Activated T-helper 1 cell treated with anti-CD3 and anti-CD28 coated beads, Interleukin-12 subunit alpha, Interleukin-12 subunit beta, Interleukin-2, Interleukin-4 antibody, amounts not matched to agents 30 ng/mL and 10 ng/mL and 1 ng/mL, durations not matched to agents 14 hours and 24 hours and 36 hours (primary cell): ENCODE measurements at places on chromosomes 1 and 21. TPM values are rescaled to one million over a fixed set of nuclear protein-coding genes. Genes with fewer than 3 reads are reported as not detected.

- DNase-seq: no peak
Measured at GRCh38 chr1:212938846-212939245, 11.5 kb upstream of the VASH2 start.

DNA sequence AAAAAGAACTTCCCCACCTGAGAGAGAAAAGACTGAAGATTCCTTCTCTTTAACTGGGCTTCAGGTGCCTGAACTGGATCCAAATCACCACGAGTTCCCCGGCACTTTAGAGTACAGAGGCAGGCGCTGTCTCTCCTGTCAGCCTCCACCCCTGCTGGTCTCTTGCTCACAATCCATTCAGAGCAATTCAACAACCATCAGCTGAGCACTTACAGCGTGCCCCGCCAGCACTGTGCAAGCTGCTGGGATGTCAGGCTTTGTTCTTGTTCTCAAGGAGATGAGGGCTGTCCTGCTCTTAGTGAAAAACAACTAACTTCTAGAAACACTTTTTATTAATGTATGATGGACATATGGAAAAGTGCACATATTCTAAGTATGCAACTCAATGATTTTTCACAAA is 68.7 kb upstream of the VAMP3 start:
- no peak for DNase-seq

CD1E gene
- not detected in 2 replicates for total RNA-seq

- no peak for DNase-seq
Measured at GRCh38 chr1:1235016-1235744, 3.1 kb downstream of the B3GALT6 start.

- DNase-seq: no peak
Measured at GRCh38 chr1:42004860-42005259, 86.1 kb upstream of the HIVEP3 start.

GRCh38 chr1:3906672-3907020 is 6.6 kb upstream of the C1orf174 start:
- no peak for DNase-seq

DNA sequence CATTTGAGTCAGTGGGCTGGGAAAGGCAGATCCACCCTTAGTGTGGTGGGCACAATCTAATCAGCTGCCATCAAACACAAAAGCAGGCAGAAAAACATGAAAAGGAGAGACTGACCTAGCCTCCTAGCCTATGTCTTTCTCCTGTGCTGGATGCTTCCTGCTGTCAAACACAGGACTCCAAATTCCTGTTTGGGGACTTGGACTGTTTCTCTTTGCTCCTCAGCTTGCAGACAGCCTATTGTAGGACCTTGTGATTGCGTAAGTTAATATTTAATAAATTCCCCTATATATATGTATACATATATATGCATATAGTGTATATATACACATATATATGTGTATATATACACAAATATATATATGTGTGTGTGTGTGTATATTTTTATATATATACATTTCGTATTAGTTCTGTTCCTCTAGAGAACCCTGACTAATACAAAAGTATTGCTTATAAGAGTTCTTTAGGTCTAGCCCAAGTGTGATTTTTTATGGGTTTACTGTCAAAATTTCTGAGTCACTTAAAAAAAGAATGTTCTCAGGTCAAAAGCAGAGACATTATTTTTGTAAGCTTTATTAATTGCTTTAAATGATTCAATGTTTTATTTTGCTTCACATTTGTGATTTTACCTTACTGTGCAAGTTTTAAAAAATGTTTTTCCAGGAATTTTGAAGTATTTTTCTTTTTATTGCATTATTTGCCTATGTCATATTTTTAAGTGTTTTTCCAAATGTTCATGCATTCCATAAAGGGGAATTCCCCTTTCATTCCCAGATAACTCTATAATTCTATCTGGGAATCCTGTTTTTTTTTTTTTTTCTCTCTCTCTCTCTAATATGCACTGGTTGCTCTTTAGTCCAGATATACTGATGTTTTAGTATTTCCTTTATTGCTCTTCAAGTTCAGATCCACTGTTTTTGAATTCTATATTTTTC is 92.1 kb upstream of the ADAMTS5 start:
- no peak for DNase-seq

SYPL2 gene
- not detected in 2 replicates for total RNA-seq

PEAR1 gene
- total RNA-seq: 0.36 and 0.51 TPM in 2 replicates

PROK1 gene
- not detected in 2 replicates for total RNA-seq

- DNase-seq: no peak
Measured at GRCh38 chr1:205582046-205582445, 49.8 kb downstream of the ELK4 start.

PALMD gene
- total RNA-seq: not detected in 2 replicates

ZNF436 gene
- 4.6 TPM in 2 replicates for total RNA-seq

GRCh38 chr21:46193829-46194373 is 9.6 kb upstream of the SPATC1L start:
- DNase-seq: no peak

GRCh38 chr1:159291424-159291823 is 10.7 kb upstream of the FCER1A start:
- DNase-seq: no peak

CELA2B gene
- not detected in 2 replicates for total RNA-seq

- DNase-seq: no peak
Measured at GRCh38 chr1:78492386-78492950, 1.7 kb downstream of the PTGFR start.

DNA sequence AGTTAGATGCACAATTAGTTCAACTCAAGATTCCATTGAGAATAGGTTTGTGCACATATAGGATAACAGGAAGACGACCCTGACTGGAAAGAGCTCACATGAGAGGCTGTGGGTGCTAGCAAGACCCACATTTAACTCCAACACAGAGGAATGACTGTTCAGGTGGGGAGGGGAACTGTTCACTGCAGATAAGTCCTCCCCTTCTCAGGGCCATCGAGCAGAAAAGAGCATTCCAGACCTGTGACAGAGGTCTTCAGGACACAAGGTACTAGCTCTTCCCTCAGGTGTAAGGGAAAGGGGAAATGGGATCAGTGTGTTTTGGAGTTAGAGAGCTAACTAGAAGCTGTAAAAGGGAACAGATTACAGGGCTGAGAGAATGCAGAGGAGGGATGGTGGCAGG is 8.7 kb downstream of the PTGER3 start:
- DNase-seq: no peak

DNA sequence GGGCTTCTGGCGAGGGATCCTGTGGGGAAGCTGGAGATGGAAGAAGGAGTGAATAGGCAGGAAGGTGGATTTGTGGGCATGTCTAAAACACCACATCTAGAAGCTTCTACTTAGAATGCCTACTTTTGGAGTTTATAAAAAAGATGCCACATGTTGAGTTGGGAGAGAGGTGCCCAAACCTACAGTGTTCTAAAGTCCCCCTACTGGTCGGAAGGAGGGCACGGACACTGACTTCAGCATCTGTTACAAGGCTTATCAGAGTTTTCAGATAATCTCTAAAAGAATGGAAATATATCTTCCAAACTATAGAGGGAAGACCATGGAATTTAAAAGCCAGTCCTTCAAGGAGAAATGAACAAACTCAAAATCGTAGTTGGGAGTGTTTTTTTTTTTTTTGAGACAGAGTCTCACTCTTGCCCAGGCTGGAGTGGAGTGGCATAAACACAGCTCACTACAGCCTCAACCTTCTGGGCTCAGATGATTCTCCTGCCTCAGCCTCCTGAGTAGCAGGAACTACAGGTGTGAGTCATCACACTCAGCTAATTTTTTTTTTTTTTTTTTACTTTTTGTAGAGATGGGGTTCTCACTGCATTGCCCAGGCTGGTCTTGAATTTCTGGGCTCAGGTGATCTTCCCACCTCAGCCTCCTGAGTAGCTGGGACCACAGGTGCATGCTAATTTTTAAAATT is 14.8 kb downstream of the IBA57 start:
- DNase-seq: no peak

FCGR3A gene
- total RNA-seq: not detected in 2 replicates

DNA sequence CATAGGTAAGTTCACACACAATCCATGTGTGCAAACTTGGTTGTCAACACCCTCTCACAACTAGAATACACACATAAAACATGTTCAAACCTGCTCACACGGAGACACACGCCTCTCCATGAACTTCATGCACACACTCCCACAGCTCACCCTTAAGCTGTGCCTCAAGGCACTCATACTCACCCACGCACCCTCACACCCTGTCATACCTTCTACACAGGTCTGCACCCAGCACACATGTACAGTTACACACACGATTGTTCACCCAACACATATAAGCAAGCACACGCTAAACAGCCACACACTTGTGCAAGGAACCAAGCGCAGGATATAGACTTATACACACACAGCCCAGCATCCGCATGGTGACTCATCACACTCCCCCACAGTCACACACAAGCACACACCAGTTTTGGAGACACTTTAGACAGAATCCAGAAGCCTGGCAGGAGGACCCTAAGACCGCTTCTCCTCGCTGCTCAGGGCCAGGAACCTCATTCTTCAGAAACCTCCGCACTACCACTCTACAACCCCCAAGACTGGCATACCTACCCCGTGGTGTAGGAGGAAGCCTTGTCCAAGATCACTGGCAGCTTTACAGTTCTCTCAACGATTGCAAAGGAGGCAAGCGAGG is 58.7 kb upstream of the ZC3H12A start:
- no peak for DNase-seq

GRCh38 chr1:54575161-54575560 is 27.1 kb downstream of the ACOT11 start:
- no peak for DNase-seq

DNA sequence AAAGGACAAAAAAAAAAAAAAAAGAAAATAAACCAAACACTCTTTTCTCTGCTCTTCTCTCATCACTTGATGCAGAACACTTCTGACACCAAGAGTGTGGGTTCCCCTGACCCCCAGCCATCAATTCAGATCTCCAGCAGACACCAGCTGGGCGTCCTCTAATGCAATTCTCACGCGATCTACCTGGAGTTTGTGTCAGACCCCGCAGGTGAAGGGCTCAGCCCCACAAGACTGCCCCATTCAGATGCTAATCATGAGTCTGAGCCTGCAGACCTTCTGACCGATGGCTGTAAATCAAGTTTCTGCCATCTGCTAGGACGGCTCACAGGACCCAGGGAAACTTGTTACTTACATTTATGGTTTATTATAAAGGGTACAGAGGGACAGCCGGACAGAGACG is 133.6 kb upstream of the C1orf174 start:
- no peak for DNase-seq

- no peak for DNase-seq
Measured at GRCh38 chr1:185402930-185403329, 85.9 kb upstream of the IVNS1ABP start.

DNA sequence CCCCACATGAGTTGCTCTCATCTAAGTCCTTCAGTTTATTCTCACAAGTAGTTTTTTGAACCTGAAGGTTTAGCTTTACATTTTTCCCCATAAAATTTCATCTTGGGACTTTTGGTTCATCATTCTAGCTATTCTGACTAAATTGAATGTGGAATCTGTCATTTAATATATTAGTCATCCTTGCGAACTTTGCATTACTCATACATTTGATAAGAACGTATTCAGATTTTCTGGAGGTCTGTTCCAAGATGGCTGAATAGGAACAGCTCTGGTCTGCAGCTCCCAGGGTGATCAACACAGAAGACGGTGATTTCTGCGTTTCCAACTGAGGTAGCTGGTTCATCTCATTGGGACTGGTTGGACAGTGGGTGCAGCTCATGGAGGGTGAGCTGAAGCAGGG is 59.8 kb upstream of the CSF1 start:
- no peak for DNase-seq

DNA sequence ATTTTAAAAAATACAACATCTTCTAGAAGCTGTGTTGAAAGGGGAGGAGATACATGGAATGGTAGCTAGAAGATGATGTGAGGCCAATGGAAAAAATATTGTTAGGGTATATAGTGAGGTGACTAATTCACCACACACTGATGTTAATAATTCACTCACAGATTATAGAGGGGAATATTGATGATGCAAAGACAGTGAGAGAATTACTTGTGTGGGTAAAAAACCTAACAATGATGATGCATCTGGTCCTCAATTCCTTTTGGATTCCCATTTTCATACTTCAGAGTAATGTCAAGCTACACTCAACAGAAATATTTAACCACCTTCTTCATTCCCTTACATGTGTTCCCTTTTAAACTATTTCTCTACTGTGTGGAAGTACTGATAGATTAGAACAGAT is 169.5 kb upstream of the DPYD start:
- no peak for DNase-seq

DNA sequence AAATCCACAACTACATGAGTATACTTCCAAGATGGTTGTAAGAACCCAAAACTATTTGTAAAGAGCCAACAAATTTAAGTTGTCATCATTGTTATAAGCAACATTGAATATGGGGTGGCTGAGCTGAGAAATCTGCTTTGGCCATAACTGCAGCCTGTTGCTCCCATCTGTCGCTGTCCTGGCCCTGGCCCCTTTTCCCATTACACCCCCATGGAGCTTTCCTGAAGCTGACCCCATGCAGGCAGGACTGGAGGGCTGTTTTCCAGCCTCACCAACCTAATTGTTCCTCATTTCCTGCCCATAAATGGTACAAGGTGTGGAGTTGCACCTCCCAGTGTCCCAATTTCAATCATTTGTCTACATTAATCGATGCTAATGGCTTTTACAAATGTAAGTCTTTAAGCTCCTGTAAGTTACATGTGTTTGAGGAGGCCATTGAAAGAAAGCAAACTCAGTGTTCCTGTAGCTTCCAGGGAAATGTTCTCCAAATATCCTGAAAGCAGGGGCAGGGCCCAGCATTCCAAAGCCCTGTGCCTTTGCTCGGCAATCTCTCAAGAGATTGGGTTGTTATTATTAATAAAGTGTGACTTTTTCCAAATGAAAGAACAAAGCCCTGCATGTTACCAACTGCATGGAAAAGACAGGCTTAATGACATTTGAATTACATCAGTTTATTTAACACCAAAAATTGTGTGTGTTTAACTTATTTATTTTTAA is 545.9 kb downstream of the PLPP3 start:
- DNase-seq: no peak
